Inflammatory macrophage treated with lipopolysaccharide for 1 hour (primary cell): ENCODE measurements at places on chromosomes 12 and 14.

DNA sequence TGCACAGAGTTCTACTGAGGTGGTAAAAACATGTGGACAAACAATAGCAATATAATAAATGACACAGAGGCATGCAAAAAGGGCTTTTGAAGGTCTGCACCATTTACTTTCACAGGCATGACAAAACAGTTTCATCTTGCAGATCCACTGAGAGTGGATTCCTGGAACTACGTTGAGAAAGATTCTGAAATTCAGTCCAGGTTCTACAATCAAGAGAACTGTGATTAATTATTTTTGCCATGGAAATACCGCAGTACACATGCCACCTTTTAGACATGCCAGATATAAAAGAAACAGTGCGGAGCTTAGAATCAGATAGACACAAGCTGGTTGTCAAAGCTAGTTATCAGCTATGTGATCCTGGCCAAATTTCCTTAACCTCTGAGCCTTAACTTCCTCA is 4.8 kb downstream of the CSRP2 start:
- no peak for DNase-seq

DNA sequence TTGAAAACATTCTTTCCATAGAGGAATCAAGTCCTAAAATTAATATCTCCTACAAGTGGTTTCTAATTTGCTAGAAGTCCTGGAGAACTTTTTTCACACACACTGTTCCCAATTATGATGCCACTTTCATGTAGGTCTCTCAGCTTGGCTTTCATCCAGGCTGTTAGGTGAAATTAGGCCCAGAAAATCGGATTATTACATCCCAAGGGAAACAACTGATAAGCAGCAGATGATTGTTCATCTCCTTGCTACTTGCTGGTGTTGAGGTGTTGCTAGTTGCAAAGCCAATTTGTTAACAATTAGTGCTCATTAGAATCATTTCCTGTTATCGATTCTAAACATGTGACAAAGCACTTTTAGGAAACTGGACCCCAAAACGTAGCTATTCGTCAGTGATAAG is 248.0 kb downstream of the PDZRN4 start:
- no peak for DNase-seq

DNA sequence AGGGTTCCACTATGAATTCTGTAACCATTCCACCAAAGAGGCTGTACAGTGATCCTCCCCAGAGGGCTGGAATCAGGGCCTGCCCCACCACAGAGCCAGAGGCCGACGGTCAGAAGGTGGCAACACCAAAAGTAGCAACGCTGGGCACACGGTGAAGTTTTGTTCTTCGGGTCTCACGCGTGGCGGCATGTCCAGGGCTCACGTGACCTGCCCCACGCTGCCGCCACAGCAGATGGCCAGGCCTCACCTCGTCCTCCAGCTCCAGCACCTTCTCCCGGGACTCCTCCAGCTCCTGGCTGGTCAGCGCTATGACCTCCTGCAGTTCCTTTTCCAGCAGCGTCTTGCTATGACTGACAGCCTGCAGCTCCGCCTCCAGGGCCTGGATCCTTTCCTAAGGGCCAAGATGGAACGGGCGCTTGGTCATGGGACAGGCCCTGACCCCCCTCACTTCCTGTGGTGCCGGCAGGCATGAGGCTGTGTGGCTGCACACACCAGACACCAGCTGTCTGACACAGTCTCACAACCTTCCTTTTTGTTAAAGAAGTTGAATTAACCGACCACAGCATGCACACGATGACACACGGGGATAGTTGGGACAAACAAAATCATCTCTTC is 22.4 kb upstream of the ANKLE2 start:
- DNase-seq, result peak; percentile 34

DNA sequence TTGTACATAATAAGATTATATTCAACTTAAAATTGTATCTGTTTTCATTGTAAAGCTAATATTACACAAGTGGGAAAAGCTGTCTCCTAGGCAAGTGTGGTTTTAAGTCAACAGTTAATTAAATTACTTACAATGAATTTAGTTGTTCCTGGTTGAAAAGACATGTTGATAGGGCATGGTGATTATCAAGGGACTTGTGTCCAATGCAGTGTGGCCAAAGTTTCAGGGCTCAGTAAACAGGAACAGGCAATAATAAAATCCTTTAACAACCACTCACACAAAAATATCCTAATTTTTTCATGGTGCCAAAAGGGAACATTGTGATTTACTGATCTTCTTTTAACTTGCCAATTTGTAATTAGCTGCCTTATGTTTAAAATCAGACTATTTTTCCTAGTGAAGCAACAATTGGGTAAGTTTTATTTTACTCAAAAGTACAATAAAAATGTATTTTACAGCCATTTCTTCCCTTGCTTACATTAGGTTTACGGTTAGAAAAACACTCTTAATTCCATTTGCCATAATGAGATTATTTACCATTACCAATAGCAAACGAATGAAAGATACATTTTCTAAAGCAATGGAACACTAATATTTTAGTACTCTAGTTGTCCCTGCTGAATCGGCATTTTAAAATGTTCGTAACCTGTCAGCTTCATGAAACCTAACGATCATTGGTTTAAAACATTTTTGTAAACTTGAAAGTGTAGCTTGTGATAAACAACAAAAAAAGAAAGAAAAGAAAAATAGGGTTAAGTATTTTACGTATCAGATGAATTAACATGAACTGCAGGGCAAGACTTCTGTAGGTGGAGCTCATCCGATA is 1.8 kb upstream of the WNK1 start:
- DNase-seq, result no peak

DNA sequence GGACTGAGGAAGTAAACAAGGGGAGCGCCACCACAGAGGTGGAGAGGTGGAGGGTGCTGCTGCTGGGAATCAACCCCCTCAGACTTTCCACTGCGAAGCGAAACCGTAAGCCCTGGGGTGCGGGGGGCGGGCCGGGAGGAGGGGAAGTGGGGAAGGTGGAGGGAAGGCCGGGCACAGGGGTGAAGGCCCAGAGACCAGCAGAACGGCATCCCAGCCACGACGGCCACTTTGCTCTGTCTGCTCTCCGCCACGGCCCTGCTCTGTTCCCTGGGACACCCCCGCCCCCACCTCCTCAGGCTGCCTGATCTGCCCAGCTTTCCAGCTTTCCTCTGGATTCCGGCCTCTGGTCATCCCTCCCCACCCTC is at the start of gene LAG3:
Gene LAG3, plus strand, starts transcription at position 190 of the 365 bp plus-strand sequence. CDS start 333 bp downstream, outside the sequence.
- no peak for DNase-seq

DNA sequence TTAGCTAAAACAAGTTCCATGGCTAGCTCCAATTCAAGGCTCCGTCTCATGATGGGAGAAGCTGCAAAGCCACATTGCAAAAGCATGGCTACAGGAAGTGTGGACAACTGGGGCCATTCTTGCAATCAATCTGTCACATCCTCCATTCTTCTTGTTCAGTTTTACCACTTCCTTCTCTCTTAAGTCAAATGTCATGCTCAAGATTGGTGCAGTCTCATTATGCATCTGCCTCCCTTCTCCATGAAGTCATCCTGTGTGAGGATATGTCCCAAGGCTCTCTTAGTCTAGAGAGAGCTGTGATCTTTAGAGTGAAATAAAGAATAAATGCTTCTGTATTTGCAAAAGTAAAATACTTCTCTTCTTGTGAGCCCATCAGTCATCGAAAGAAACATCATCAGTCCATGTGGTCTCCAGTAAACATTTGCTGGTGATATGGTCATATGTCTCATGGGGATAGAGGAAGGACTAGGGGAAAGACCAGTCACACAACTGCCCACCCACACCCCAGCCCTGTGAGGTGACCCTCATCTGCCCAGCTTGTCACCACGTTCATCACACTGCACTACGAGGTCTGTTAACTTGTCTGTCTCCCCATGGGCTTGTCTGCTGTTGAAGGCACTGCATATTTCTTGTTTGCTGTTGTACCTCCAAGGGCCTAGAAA is 303.0 kb downstream of the NUAK1 start:
- peak; percentile 51 for DNase-seq

- DNase-seq, result no peak
Measured at GRCh38 chr14:77064521-77065178, 33.4 kb upstream of the CIPC start.

DNA sequence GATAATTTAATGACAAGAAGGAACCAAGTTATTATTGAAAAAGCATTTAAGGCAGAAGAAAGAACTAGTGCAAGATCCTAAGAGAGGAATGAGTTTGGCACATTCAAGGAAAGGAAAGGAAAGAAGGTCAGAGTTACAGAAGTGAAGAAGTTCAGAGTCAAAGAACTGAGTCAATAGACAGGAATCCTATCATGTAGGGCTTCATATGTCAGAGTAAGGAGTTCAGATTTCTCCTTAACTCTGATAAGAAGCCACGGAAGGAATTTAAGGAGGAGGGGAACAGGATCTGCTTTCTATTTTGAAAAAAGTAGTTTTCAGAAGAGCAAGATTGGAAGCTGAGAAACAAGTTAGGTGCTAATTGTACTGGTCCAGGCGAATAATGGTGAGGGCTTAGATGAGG is 223.1 kb upstream of the FOXN3 start:
- no peak for DNase-seq

DNA sequence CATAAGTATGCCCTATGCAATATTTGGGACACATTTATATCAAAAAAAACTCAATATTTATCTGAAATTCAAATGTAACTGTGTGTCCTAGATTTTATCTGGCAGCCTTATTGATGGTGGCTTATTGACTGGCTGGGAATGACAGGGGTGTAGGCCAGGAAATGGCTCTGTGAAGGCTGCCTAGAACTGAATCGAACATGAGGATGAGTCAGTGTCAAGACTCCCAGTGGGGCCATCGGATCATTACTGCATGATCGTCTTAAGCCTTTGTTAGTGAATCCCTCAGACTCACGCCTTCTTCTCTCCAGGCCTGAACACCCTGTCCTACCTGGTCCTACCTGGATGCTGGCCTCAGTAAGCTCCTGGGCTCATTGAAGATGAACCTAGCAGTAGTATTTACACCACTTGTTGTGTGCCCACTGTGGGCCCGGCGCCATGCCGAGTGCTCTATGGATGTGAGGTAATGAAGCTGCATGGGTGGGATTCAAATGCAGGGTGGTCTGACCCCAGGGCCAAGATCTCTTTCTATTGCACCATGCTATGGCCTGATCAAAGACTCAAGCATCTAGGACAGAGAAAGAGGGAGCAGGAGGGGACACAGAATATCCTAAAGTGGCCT is 21.0 kb upstream of the FAIM2 start:
- DNase-seq, result no peak

GRCh38 chr12:40733871-40734270 is 41.6 kb downstream of the CNTN1 start:
- no peak for DNase-seq

GRCh38 chr12:102543494-102544485 is 63.4 kb upstream of the IGF1 start:
- DNase-seq, result no peak

- DNase-seq, result no peak
Measured at GRCh38 chr14:89290813-89291212, 126.2 kb downstream of the FOXN3 start.

DNA sequence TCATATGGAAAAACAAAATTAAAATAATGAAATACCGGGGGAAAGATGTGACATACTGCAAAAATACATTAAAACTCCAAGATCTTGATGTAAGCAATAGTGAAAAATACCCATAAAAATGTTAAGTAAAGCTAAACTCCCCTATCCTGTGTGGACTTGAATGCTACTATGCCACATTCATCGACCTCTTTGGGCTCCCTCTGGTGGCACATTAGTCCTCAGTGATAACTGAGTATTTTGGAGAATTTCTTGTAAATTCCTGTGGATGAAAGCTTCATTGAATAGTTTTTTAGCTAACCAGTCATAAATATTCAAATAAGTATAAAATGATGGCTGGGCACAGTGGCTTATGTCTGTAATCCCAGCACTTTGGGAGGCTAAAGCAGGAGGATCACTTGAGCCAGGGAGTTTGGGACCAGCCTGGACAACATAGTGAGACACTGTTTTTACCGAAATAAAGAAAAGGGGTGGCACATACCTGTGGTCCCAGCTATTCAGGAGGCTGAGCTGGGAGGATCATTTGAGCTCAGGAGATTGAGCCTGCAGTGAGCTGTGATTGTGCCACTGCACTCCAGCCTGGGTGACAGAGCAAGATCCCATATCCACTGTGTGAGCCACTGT is 42.4 kb upstream of the SGPP1 start:
- DNase-seq, result peak; percentile 75

DNA sequence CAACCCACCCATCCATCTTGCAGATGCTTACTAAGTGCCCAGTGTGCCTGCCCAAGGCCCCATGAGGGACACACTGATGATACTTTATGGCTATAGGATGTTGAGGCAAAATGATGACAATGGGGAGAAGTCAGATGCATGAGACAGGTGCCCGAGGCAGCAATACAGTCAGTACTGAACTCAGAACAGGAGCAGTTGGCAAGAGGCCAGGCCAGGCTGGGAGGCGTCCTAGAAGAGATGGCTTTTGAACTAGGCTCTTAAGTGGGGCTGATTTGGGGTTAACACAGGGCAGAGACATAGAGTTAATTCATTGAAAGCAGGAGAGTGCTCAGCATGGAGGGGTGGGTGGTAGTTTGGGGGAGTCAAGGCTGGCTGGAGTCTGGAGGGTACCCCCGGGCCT is 15.6 kb downstream of the PLBD2 start:
- no peak for DNase-seq

- DNase-seq, result no peak
Measured at GRCh38 chr12:77891518-77892147, 60.9 kb downstream of the NAV3 start.

GRCh38 chr12:46579474-46579873 is 206.9 kb upstream of the SLC38A2 start:
- no peak for DNase-seq

DNA sequence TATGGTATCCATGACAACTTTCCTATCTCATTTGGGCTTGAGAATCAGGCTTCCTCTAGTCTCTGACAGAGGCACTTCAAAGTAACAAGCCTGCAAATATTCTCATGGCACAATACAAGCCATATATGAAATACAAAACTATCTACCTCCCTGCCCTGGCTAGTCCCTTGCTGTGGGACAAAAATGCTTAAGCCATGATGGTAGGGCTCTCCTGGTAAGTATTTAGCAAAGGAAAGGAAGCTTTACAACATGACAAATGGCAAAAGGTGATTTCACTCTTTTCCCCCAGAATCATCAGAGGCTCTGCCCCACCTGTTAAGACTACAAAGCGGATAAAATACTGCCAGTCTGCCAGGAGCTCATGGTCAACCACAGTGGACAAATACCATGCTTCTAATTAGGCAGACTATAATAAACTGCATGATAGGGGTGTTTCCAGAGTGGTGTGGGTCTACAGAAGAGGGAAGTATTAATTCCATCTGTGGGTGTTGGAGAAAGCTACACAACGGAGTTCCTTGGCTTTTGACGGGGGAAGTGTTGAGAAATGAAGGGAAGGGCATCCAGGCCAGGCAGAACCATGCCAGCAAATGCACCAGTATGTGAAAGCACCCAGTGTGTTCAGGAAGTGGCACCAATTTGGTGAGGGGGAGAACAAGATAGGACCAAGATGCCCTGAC is 92.9 kb downstream of the SPTSSA start:
- peak; percentile 86 for DNase-seq

GRCh38 chr14:105420101-105420973 is 710 bp downstream of the MTA1 start:
- DNase-seq, result no peak

GRCh38 chr14:104176611-104177010 is 38.2 kb downstream of the KIF26A start:
- no peak for DNase-seq

- DNase-seq, result peak; percentile 55
Measured at GRCh38 chr14:94132285-94132887, 3.0 kb upstream of the IFI27L2 start.
